NCI-H187 treated with DMSO at 0.1 percent for 48 hours (cell line): ENCODE measurements at places on chromosomes 12 and 14.

DNA sequence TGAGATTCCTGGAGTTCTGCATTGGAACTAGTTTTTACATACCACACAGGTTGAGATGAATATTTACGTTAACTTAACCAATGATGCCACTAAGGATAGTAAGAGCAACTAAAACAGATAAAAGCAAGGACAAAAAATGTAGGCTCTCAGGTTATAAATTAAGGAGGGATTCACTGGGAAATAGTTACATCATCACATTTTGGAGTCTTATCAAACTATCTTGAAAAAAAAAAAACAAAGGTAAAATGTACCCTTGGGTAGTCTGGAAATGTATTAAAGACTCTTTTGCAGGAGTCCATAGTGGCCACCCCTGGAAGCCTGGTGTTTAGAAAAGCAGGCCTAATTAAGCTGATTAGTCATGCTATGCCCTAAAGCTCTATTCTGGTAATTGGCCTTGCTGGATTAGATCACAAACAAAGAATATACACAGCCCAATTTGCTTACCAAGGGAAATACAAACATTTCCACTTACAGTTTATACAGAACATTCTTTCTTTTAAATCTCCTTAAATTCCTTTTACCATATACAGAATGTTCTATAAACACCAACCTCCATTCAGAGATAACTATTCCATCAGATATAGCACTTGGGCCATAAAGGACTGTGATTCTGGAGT, 39.3 kb downstream of the SLC25A47 start:
- no peak for DNase-seq

- DNase-seq, result no peak
Observed at GRCh38 chr12:95147866-95148265, 69.4 kb downstream of the FGD6 start.

- DNase-seq, result no peak
Observed at GRCh38 chr12:94805749-94806529, 155.6 kb upstream of the TMCC3 start.

DNA sequence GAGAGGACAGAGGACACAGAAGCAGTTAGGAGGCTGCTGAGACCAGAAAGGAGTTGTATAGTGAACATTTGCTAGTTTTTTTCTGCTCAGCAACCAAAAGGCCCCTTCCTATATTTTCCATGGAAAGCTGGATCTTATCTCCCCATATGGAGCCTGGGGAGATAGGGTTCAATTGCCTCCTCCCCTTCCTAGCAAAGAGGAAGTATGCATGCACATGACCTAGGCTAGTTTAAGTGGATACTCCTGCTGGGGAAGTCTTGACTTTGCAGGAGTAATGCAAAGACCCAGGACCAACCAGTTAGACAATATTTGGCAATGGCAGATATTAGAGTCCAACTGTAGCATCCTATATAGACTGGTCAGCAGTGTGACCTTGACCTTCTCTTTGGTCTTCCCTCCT, 15.1 kb downstream of the CHD8 start:
- no peak for DNase-seq

- DNase-seq, result no peak
Observed at GRCh38 chr14:96060186-96060933, 21.2 kb downstream of the C14orf132 start.

DNA sequence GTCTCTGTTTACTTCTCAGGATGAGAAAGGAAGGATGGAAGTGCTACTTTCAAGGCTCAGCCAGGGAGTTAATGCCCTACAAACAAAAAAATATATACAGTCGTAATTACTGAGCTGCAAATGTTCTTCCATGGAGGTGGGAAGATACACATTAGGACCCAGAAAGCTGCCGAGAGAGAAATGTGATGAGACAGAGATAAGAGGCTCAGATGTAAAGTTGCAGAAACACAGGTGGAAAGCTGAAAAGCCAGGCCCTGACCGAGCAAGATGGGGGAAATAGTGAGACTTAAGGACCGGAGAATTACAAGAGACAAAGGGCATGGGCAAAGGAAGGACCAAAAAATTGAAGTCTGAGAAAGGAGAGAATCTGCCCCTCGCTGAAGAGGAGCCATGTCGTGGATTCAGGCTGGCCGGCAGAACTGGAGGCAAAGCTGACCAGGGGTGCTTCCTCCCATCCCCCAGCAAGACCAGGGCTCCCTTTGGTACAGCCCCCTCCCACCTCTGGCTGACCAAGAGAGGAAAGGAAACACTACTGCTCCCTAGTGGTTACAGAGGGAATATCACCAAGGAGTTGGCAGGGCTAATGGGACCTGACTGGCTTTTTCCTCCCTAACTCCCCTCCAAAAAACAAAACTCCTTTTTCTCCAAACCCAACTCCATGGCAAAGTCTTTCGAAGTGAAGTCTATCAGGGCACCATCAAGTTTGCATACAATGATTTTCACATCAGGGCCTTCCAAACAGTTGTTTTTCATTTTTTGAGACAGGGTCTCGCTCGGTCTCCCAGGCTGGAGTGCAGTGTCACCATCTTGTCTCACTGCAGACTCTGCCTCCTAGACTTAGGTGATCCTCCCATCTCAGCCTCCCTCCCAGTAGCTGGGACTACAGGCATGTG, 12.1 kb downstream of the ZFHX2 start:
- peak; percentile 15 for DNase-seq

GRCh38 chr14:66330228-66330627, 155.9 kb upstream of the CCDC196 start:
- no peak for DNase-seq

DNA sequence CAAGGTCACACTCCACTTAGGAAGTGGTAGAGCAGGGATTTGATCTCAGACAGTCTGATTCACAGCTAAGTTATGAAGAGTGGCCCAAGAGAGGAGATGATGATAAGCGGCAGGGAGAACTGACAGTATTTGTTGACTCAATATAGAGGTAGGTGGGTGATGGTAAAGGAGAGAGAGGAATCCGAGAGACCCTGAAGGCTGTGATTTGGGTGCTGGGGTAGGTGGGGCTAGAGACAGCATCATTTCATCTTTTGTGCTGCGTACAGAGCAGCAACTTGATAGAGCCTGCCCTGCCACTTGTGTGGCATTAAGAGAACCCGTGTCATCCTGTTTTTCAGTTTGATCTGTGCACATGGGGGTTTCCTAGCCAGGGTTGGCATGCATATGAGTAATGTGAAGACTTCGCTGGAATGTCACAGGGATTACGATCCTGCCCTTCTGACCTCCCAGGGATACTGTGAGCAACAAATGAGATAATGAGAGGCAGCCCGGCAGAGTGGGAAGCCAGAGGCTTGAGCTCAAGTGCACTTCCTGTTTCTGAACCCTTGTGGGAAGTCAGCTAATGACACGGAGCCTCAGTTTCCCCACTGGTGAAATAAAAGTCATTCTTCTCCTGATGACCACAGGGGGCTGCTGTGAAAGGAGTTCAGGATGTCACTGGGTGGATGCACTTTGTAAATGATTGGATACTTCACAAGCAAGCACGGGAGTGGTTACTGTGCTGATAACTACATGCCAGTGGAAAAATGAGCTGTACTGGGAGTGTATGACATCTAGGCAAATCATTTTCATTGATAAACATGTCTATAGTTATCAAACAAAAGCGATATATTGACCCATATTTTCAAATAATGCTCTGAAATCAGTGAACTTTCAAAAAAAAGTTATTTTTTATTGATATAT, 59.5 kb upstream of the IGF1 start:
- DNase-seq, result no peak

- DNase-seq, result no peak
Observed at GRCh38 chr12:95179011-95179410, 38.3 kb downstream of the FGD6 start.
